ENCODE measurements at places on chromosomes 13 and 19.

GRCh38 chr19:46824890-46825730, 25.5 kb downstream of the AP2S1 start:
- DNase-seq, result no peak

- DNase-seq, result no peak
These were observed 28.8 kb downstream of the TSSK6 start for GRCh38 chr19:19486343-19487076.

DNA sequence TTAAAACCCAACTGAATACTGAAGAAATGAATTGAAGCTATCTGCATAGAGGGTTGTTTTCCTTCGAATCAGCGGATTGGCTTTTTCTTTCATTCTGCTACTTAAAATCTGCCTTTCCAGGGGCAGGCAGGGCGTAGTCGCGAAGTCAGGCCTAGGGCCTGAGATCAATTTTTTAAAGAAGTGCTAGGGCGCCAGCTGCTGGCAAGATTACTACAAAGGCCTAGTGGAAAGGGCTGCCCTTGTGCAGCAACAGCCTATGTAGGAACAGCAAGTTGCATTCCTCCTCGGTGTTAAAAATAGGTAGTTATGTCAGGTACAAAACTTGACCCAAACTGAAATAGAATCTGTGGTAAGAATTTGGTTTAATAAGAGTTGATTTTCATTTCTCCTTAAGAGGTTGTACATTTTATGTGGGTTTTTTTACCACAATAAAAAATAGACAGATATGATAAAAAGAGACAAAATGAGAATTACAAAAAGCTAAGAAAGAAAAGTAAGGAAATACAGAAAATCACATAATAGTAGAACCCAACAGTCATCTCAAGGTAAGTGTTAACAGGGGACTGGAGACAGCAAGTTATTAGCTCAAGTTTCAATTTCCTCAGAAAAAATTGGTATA, 9.5 kb upstream of the URAD start:
- DNase-seq, result no peak

DNA sequence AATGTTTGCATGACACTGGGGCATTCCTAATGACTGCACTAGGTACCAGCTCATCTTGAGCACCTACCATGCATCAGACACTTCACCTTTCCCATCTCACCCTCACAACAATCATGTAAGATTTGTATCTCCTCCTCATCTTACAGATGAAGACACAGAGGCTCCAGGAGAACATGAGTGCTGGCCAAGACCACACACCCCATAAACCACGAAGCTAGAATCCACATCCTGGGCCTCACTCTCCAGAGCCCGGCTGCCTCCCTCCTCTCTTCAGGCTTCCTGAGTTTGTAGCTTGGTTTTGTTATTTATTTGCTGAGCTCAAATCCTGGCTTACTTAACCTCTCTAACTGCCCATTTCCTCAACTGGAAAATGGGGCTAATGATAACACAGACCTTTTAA, 25.9 kb downstream of the FAM216B start:
- no peak for DNase-seq

DNA sequence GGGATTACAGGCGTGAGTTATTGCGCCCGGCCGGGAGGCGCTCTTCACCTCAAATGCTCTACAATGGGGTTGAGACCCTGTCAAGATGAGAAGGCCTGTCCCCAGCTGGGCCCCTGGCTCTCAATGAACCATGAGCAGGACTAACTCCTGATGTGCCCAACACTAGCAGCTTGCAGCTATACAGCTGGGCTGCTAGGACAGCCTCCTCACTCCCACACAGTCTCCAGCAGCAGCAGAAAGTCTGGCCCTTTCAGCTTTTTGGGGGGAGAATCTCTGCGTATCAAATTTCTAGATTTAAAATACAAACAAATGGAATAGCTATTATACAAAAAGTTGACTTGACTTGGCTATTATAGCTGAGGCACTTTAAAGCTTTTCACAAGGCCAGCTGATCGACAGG, 30.2 kb downstream of the TMTC4 start:
- DNase-seq, result no peak
